ENCODE measurements at places on chromosomes 13 and 19.

DNA sequence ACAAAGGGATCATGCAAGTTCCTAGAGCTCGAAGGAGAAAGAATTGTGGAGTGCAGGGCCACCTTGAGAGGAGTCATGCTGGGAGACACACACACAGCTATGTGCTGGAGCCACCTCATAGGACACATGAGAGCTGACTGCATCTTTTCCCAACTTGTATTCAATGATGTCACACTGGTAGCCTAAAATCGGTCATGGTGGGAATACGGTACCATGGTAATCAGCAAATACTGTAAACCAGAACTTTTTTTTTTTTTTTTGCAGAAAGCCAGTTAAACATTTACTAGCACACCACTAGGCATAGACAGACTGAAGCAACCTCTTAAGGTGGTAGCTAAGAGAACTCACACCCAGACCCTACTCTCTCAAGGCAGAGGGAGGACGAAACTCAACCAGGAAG lies 47.0 kb upstream of the INTS6 start:
- no peak for DNase-seq

GRCh38 chr13:99601535-99601934 lies 100.3 kb downstream of the TM9SF2 start:
- no peak for DNase-seq

- no peak for DNase-seq
These were observed 11.0 kb upstream of the CA11 start for GRCh38 chr19:48656840-48657474.

DNA sequence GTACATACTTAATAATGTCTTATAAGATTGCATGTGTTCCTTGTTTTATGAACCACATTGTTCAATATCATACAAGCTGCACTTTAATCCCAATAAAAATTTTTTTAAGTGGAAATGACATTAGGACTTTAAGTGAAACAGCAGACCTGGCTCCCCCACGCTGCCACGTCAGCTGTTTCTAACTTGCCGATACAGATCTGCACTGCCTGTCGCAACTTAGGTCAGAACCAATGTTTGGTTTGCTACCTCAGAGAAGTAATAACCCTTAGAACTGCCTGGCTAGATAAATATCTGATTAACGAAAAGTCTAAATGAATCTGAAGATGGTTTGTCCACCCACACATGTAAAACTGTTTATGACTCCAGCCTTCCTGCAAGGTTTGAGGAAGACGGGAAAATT lies 327.5 kb upstream of the DACH1 start:
- DNase-seq = no peak

GRCh38 chr19:19342086-19343015 lies 21.7 kb downstream of the MAU2 start:
- no peak for DNase-seq

DNA sequence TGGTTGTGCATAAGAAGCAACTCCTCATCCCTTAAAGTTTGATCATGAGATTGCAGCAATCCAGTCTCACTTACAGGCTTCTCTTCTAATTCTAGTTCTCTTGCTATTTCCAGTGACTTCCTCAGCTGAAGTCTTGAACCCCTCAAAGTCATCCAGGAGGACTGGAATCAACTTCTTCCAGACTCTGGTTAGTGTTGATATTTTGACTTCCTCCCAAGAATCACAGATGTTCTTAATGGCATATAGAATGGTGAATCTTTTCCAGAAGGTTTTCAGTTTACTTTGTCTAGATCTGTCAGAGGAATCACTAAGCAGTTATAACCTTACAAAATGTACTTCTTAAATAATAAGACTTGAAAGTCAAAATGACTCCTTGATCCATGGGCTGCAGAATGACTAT lies 81.3 kb upstream of the UBL3 start:
- no peak for DNase-seq

- no peak for DNase-seq
These were observed 45.5 kb downstream of the DNM2 start for GRCh38 chr19:10763411-10763810.

- no peak for DNase-seq
These were observed 151.0 kb downstream of the DLEU7 start for GRCh38 chr13:50692396-50692915.

DNA sequence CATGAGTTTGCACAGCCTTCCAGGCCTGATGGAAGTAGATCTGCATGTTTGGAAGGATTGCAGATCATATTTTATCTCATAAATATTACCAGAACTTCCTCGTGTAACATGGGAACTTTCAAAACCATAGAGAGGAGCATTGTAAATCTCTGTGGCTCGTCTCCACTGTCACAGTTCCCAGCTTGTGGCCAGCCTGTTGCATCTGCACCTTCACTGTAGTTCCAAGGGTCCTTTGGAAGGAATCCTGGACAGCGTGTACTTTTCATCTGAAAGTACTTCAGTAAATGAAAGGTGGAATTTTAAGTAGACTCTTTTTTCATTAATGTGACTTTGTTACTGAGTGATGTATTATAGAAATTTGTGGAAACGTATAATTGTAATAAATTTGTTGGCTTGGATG lies 105.4 kb downstream of the ATP11A start:
- DNase-seq = no peak

GRCh38 chr13:99656092-99656745 lies 154.9 kb downstream of the TM9SF2 start:
- peak; percentile 64 for DNase-seq

DNA sequence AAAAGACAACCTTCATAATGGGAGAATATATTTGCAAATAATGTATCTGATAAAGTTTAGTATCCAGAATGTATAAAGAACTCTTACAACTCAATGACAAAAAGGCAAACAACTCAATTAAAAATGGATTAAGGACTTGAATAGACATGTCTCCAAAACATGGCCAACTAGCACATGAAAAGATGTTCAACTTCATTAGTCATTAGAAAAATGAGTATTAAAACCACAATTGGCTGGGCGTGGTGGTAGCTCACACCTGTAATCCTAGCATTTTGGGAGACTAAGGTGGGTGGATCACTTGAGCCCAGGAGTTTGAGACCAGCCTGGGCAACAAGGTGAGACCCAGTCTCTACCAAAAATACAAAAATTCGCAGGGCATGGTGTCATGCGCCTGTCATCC lies 18.8 kb upstream of the ZMYM5 start:
- no peak for DNase-seq

DNA sequence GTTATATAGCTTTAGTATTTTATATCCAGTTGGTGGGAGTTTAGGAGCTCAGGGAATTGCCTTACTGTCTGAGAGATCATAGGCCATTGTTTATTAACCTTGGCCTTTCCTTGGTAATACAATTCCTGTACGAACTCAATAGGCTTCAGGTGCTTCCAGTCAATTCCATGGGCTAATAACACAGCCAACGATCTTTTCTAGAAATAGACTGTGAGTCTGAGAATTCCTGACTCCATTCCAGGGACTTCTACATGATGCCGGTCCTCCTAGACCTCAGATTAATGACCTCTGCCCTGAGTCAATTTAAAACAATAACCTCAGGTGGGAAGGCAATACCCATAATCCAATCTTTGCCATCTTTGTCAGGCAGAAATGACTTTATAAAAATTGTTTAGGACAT lies 39.6 kb upstream of the KLF12 start:
- DNase-seq = no peak

DNA sequence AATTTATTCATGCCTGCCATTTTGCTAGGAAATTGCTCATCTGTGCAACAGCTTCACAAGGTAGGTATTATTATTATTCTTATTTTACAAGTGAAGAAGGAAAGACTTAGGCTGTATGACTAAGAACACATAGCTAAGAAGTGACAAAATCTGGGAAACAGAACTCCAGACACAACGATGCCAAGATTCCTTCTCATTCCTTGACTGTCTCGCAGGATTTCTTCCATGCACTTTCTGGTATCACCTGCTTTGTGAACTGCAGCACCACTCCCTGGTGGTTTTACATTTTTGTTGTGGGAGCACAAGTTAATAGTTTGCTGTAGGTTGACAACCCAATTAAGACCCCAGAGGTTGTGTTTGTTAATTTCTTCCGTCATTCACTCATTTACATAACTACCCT lies 188.5 kb downstream of the LACC1 start:
- no peak for DNase-seq

DNA sequence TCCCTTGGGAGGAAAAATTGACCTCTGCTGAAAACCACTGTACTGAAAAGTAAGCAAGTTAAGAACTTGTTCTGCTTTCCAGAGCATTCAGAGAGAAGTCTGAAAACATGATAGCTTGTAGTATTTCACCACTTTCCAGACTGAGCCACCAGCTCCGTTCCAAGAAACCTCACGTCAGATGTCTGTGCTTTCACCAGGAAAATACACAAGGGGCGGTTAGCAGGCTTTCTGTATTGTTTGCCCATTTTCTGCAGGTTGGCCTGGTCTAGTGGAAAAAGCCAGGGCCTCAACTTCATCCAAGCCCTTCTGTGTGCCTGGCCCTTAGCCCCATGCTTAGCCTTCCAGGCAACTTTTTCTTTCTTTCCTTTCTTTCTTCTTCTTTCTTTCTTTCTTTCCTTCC lies 36.4 kb downstream of the RXFP2 start:
- DNase-seq = no peak

- DNase-seq = no peak
These were observed 449.8 kb downstream of the PCDH17 start for GRCh38 chr13:58081301-58081820.
